Stimulated activated CD8-positive, alpha-beta memory T cell treated with anti-CD3 and anti-CD28 coated beads, Interleukin-12 subunit alpha, Interleukin-12 subunit beta, amount 100 ng/mL, for 1 hour (primary cell): ENCODE measurements at places on chromosomes 7 and 10.

- DNase-seq: no peak
Observed at GRCh38 chr10:69651362-69651761, 21.3 kb downstream of the FAM241B start.

DNA sequence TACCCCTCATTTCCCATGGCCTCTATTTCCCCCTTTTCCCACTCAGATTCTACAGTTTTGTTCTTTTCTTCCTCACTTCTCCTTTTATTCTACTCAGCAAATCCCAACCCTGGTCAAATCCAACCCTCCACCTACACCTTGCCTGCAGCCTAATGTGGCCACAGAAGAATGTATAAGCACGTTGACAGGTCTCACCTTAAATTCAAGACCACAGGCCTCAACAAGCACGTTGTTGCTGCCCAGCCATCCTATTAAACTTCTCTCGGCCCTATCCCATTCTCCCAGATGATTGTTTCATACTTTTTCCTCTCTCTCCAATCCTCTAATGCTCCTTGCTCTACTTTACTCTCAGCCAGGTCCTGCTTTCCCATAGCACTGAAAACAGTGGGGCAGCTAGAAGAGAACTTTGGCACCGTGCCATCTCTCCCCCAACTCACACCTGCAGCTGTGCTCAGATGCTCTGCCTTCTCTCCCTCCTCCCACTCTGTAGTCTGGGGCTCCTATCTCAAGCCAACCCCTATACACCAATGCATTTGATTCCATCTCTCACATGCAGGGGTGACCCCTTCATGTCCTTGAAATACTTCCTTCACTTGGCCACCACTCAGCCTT, 6.8 kb upstream of the EIF3A start:
- DNase-seq: no peak

DNA sequence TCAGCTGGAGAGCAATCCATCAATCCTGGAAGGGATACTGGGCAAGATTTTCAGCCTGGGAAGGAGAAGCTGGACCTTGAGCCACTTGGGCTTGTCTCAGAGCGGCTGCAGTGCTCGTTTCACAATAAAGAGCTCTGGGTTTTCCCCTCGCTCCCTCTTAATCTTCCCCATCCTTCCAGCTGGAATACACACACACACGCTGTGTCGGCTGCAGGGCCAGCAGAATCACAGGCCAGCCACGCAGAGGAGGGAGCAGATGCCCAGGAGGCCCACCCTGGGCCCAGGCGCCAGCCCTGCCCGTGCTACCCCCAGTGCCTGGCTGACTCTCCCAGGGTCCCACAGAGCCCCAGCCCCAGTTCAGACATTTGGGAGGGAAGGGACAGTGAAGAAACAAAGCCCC, 255.1 kb downstream of the TNS3 start:
- no peak for DNase-seq

GRCh38 chr10:100998991-100999741, 442 bp upstream of the LZTS2 start:
- DNase-seq: peak; percentile 60

GRCh38 chr7:98627413-98627790, 10.3 kb downstream of the NPTX2 start:
- no peak for DNase-seq

DNA sequence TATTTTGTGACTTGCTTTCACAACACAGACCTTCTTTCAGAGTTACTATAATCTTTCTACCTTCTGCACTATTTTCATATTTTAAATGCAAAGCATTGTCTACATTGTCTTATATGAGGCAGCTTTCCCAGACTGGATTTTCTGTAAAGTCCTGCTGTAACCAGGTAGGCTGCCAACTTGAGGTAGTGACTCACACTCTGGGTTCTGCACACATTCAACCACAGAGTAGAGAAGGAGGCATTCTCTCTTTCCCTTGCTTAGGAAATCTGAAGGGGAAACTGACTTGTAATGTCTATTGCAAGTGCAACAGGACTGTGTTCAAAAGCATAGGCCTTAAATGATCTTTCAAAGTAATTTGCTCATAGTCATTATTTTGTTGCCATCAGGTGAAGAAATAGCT, 461.4 kb downstream of the GRM8 start:
- DNase-seq: no peak

- DNase-seq: no peak
Observed at GRCh38 chr10:123390332-123390731, 236.1 kb downstream of the BUB3 start.

GRCh38 chr10:34593930-34594329, 221.2 kb downstream of the PARD3 start:
- no peak for DNase-seq

- no peak for DNase-seq
Observed at GRCh38 chr10:90047243-90047729, 345.9 kb downstream of the KIF20B start.

DNA sequence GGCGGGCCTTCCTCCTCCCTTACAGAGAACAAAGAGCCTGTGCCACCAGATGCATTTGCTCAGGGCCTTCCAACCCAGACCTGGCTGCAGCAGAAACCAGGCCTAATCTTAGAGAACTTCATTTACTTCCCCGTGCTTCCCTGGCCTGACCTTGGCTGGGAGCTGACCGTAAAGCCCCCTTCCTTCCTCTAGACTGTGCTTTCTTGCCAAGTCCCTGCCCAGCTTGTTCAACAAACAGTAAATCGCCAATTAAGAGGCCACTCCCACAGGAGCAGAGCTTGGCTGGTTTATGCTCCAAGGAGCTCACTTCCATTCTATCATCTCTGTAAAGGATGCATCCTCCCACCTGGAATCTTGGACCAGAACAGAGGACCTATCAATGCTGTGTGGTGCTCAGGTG, 110.9 kb downstream of the COL13A1 start:
- no peak for DNase-seq

DNA sequence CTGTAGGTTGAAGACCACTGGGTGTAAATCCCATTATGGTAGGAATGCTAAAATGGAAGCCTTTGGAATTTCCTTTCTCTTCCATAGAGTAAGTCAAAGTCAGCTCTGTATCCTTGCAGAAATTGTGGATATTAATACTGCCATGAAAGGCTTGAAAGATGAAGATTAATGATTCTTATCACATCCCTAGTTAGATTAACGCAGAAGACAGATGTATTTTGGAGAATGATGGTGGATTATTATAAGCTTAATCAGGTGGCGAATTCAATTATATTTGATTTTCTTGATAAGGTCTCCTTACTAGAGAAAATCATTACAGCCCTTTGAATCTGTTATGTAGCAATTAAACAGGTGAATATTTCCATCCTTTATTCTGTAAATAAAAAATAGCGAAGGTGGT, 270.1 kb downstream of the PHF14 start:
- DNase-seq: no peak

GRCh38 chr10:21069929-21070700, 173.0 kb upstream of the NEBL start:
- no peak for DNase-seq

- DNase-seq: no peak
Observed at GRCh38 chr10:71659111-71659634, 60.4 kb downstream of the C10orf105 start.

DNA sequence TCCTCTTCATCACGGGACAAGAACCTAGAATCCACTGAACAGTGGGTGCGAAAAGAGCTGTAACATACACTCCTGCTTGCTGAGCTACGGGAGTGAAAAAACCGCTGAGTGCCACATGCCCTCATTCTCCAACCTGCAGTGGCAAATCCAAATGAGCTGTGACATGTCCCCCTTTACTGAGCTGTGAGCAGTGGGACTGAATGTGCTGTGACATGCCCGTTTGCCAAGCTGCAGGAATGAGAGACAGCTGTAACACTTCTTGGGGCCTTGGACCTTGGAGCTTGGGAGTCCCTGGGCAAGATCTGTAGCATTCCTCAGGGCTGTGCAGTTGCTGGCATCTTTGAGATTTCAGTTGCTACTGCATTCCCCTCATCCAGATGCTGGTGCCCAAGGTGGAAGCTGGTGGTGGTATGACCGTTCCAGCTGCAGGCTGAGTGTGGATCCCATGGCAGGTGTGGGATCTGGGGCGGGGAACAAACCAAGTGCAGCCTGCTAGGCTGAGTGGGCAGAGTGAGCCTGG, 85.0 kb downstream of the TMEM106B start:
- no peak for DNase-seq

GRCh38 chr10:7813481-7813880, 4.8 kb upstream of the TAF3 start:
- DNase-seq: no peak

GRCh38 chr10:133072196-133072595, 15.5 kb upstream of the ADGRA1 start:
- DNase-seq: no peak

DNA sequence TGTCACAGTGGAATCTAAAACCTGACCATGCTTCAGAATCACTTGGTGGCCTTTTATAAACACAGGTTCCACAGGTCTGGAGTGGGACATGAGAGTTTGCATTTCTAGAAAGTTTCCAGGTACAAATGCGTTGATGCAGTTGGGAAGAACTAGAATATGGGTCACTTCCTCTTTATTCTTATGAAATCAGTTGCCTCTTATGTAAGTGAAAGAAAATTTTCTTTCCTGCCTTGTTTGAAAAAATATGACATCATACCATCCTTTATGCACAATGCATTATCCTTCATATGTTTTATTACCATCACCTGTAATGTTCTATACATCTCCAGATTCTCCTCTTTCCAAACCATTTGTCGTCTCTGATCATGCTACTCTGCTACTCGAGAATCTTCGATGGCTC, 44.0 kb downstream of the PLXNA4 start:
- DNase-seq: no peak

DNA sequence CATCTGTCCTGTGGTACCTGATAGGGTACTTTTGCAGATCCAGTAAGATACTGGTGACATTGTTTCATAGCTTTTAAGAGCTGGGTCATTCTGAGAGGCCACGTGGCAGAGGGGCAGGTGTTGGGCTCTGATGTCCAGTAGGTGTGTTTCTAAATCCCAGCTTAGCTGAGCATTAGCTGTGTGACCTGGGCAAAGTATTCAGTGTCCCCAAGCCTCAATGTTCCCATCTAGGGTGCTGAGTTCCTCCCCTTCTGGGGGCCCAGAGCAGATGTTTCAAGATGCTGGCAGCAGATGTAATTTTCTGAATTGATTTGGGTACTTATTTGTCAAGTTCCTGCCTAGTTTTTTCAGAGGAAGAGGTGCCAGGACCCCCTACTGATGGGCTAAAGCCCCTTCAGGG, 52.9 kb downstream of the NEURL1 start:
- no peak for DNase-seq

DNA sequence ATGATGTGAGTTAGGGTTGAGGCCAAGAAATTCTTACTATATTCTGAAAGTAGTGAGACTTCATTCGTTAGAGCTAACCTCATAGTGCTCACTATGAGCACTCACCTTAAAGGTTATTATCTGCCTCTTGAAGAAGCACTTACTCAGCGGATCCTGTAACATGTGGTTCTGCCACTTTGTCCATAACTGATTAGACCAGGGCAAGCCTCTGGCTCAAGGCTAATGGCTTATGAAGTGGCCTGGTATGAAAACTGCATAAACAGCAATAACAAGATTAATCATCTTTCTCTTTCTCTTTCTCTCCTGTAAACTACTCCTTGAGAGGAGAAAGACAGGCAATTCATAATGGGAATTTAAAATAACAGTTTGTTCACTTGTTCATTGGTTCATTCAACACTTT, 82.8 kb downstream of the MAPK8 start:
- DNase-seq: no peak

DNA sequence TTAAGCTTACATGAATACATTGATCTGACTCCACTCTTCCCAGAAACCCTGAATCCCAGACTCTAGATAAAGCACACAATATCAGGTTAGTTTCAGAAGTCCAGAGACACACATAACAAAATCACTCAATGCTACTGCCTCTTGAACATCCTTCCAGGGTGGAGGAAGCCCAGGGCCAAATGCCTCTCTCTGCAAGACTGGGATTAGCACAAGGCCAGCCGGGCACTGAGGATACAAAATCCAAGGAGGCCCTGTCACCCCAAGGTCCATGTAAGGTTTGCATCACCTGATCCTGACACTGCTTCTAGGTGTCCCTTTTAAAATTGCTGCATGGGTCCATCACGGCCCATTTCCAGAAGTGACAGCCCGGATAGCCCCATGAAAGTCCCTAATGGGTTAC, 2.6 kb upstream of the PLXNA4 start:
- no peak for DNase-seq

DNA sequence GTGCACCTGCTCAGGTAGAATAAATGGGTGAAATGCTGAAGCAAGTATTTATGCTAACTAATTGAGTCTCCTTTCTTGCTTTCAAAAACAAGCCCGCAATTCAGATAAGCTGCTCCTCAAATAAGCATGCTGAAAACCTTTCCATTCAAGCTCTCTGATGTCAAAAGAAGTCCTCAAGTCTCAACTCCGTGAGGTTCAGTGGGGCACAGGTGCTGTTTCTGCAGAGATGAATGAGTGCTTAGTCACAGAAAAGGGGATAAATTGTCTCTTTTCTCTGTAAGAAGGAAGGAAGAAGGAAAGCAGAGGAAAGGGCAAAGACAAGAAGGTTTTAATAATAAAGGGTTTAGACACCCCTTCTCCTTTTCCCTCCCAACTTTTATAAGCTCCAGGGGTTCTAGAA, 229.8 kb upstream of the NPY start:
- DNase-seq: no peak

- no peak for DNase-seq
Observed at GRCh38 chr10:80493522-80494051, 39.5 kb downstream of the TSPAN14 start.

DNA sequence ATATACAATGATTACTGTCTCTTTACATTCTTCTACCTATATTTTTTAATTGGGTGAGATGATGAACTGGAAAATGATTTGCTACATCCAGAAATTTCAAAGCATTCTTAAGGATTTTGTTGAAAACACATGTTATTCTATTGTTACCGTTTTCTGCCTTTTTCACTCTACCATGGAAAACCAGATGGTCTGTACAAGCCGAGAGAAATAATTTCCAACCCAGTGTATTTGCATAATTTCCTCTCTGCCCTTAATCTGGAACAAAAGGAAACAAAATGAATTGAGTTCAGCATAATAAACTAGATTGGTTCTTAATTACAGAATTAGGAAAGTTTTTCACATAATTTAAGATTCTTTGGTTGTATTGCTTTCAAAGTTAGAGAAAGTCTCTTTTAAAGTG, 211.2 kb downstream of the CACNB2 start:
- DNase-seq: no peak

GRCh38 chr10:86160890-86161585, 205.6 kb downstream of the GRID1 start:
- DNase-seq: no peak

- DNase-seq: no peak
Observed at GRCh38 chr7:47347816-47348385, 234.0 kb downstream of the TNS3 start.

GRCh38 chr7:81924494-81924893, 154.6 kb upstream of the HGF start:
- no peak for DNase-seq

- no peak for DNase-seq
Observed at GRCh38 chr10:3624367-3624766, 160.6 kb downstream of the KLF6 start.
